ENCODE measurements at places on chromosomes 6 and 20. TPM values are rescaled to one million over a fixed set of nuclear protein-coding genes. Genes with fewer than 3 reads are reported as not detected.

- no peak for DNase-seq
These were observed 13.7 kb downstream of the PSMB9 start for GRCh38 chr6:32867554-32868256.

GRCh38 chr20:51258582-51259165, 235.8 kb upstream of the KCNG1 start:
- no peak for DNase-seq

SOX18 gene
- total RNA-seq = 9.9 TPM

DNA sequence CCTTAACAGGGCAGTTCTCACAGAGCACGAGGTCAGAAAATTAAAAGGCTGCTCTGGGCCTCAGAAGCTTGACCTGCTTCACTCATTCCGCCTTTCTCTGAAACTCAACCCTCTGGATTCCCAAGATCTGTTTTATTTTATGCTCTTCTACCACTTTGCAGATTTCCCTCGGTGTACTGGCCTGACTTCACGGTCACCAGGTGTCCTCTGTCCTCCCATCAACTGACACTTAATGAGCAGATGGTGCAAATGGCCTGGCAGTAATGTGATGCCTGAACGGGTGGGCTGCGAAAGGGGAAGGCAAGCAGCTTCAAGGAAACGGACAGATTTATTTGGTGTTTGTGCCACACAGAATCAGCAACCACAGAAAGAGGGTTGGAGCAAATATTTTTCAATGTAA, 169.7 kb upstream of the TFAP2D start:
- no peak for DNase-seq

- no peak for DNase-seq
These were observed 1347.5 kb upstream of the ADGRB3 start for GRCh38 chr6:67287566-67287965.

ADGRF4 gene
- not detected for total RNA-seq

DNA sequence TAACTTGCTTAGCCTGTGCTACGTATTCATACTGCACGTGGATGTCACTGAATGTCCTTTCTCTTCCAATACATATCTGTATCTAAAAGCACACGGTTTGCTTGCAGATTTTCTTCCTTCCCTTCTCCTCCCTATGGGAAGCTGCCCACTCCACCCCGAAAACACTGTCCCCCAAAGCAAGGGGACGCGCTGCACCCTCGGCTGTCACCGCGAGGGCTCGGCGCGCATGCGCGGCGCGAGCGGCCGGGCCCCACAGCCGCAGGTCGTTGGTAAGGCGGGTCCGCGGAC, 659 bp downstream of the TMX4 start:
- DNase-seq = no peak

- DNase-seq = peak; percentile 40
These were observed 15.4 kb upstream of the TRIB3 start for GRCh38 chr20:364905-365794.

DNA sequence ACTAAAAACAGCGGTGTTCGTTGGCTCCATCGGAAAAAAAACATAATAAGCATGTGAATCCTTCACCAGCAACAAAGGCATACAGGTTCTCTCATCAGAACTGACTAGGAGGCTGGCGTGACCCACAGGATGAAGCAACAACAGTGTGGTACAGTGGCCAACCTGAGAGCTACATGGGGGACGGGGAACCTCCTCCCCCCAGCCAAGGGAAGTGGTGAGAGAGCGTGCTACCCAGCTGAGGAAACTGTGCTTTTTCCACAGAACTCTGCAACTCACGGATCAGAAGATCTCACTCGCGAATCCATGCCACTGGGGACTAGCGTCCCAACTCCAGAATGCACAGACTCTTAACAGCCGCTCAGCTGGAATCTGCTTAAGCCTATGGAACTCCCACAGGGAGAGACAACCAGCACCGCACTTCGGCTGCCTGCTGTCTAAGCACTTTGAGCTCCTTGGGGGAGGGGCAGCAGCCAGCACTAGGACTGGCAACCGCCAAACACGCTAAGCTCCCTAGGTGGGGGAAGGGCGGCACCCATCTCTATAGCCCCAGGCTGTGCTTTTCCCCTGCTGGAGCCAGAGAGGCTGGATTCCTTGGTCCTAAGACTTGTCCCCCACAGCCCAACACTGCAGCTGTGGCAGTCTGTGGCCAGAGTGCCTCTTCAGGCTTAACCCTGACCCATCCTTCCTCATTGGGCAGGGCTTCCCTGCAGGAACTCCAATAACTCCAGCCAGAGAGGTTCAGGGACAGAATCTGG, 538.3 kb upstream of the BTBD3 start:
- DNase-seq = no peak
